ENCODE measurements at places on chromosomes 11 and 22.

DNA sequence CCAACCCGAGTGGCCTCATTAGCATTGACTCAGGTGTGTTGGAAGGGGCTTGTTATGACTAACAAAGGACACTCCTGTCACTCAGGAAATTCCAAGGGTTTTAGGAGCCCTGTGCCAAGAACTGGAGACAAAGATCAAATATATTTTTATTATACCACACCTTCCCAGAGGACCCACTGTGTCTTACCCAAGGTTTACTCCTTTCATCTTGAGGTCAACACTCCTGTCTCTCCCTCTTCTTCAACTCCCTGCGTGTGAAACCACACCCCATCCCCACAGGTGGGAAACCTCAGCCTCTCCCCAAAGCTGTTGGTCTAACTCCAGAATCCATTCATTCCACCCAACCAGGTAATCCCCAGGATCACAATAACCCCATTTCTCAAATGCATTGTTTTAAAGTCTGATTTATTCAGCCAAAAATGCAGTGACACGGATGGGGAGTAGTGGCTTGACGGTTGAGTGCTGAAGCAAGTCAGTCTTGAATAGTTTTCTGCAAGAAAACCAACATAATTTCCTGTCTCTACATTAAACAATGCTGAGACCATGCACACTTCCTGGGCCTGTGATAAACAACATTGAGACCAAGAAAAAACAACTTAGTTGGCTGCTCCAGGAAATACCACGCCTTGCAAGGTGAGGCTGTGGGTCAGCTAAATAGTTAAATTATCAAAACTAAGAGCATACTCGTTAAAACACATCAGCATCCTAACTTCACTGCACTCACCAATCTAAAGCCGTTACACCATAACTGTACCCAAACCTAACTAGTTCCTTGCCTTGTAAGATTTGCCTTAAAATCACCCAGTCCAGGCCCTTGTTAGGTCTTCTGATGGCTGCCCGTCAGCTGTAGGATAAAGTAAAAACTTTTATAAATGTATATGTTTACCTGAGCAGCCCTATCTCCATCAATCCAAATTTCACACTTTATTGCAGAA, 38.5 kb upstream of the SPON1 start:
- DNase-seq: no peak

DNA sequence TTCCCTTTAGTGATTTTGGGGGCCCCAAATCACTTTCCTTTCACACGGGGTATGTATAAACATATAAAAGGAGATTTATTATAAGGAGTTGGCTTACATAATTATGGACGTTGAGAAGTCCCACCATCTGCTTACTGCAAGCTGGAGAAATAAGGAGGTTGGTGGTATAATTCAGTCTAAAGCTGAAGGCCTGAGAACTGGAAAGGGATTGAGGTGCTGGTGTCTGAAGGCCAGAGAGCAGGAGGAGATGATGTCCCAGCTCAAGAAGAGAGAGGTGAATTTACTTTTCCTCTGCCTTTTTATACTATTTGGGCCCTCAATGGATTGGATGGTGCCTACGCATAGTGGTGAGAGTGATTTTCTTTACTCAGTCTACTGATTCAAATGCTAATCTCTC, 1.3 kb upstream of the ZNF202 start:
- no peak for DNase-seq

- DNase-seq: no peak
These were observed 57.0 kb downstream of the PRMT3 start for GRCh38 chr11:20444535-20444934.

DNA sequence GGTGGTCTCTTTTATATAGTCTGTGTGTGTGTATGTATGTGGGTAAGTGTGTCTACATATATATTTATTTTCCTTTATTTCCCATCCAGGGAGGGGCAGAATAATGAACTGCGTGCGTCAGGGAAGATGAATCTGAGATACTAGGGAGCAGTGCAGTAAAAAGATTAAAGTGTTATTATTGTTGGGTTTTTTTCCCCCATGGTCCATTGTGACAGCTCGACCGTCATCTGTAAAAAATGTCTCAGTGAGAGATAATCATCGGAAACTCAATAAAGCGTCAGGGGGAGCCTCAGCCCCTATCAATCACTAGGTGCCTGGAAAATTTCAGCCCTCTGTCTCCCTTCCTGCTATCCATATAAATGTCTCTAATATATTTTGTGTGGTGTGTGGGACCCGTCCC, 64.6 kb downstream of the CLPB start:
- no peak for DNase-seq

DNA sequence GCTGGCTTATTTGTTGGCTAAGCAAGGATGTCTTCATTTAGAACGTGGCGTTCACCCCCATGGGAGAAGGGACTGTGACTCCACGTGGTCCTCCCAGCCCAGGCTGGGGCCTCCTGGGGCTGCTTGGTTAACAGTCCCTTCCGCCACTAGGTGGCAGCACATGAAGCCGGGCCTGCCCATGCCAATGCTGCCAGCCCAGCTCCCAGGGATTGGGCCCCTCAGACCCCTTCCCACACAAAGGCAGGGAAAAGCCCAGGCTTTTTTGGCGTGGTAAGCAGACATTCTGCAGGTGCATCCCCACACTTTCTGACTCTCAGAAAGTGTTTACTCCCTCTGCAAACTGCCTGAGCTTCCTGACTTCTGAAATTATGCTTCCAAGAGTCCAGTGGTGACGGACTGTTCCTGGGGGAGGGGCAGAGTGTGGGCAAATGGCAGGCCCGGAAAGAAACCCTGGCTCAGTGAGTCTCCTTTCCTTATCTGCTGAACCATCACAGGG, 3.1 kb downstream of the CBX6 start:
- DNase-seq: peak; percentile 87

DNA sequence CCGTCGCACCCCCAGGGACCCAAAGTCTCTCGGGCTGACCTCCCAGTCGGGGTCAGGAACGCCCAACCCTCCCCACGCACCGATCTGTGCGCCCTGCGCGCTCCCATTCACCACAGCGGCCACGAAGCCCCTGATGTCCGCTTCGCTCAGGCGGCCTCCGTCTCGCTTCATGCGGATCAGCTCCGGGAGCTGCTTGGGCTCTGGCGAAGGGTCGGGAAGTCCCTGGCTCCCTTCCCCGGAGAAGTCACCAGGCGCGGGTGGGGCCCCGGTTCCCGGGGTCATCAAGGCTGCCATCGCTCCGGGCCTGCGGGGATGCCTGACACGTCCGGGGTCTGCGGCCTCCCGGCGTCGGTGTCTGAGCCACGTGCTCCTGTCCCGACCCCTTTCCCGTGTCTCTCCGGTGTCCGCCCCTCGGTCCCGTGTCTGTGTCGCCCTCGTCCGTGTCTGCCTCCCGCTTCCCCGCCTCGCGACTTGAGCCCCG, 356 bp downstream of the TYMP start:
- no peak for DNase-seq

- no peak for DNase-seq
These were observed 13.8 kb upstream of the OR56A3 start for GRCh38 chr11:5928271-5928670.

DNA sequence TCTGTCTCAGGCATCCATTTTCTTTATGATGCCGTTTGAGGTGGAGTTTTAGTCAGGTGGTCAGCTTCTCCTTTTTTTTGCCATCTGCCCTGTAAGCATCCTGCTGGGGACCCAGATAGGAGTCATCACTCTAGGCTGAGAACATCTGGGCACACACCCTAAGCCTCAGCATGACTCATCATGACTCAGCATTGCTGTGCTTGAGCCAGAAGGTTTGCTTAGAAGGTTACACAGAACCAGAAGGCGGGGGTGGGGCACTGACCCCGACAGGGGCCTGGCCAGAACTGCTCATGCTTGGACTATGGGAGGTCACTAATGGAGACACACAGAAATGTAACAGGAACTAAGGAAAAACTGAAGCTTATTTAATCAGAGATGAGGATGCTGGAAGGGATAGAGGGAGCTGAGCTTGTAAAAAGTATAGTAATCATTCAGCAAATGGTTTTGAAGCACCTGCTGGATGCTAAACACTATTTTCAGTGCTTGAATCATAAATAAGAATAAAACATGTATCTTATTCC, 10.9 kb upstream of the HBE1 start:
- peak; percentile 55 for DNase-seq
